ENCODE measurements at places on chromosomes 4 and X. TPM values are rescaled to one million over a fixed set of nuclear protein-coding genes. Genes with fewer than 3 reads are reported as not detected.

DNA sequence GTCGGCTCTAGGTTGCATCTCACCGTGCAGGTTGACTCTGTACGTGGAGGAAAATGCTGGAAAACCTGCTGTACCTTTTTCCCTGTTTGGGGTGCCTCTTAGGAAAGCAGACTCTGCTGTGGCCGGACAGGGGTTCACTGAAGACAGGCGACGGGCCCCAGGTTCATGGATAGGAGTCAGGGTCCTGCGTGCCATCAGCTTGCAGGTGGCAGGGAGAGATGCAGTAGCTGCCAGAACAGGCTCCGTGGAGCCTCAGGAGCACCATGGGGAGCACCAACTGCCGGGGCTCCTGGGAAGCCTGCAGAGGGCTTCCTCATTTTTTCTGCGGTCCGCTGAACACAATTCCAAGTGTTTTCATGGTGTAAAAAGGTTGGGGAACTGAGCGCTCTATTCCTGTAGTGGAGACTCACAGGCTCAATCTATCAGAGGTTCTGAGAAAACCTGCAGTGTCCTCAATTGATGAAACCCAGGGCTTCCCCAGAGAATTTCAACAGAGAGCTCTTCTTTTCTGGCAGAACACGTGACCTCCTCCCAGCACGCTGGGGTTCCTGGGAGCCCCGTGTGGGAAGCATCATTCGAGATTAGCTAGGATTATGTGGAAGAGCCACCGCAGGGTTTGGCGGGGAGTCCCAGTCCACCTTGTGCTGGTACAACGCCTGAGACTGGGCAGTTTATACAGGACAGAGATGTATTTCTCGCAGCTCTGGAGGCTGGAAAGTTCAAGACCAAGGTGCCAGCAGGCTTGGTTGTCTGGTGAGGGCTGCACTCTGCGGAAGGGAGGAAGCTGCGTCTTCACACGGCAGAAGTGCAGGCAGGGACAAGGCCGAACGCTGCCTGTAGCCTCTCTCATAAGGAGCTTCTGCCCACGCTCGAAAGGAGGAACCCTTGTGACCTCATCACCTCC, 1.6 kb downstream of the HTRA3 start:
- no peak overlapping the region for H3K4me3 ChIP-seq
- no peaks in the 10 kb centered on the region for H3K36me3 ChIP-seq
- DNase-seq: no peak
- no peak overlapping the region for H3K27ac ChIP-seq

KIAA1210 gene
- total RNA-seq: not detected

- DNase-seq: no peak
- H3K36me3 ChIP-seq: no peaks in the 10 kb centered on the region
- peaks cover 18% of the 10 kb centered on the region for H3K27me3 ChIP-seq
- no peak overlapping the region for H3K27ac ChIP-seq
- H3K4me3 ChIP-seq: no peak overlapping the region
Measured at GRCh38 chr4:1763550-1764080, 29.5 kb upstream of the FGFR3 start.

RBM46 gene
- not detected for total RNA-seq

GRCh38 chr4:56791316-56791715, 30.2 kb downstream of the SPINK2 start:
- no peak overlapping the region for H3K4me3 ChIP-seq
- H3K36me3 ChIP-seq: no peaks in the 10 kb centered on the region
- H3K27me3 ChIP-seq: no peaks in the 10 kb centered on the region
- DNase-seq: no peak
- no peak overlapping the region for H3K27ac ChIP-seq

DNA sequence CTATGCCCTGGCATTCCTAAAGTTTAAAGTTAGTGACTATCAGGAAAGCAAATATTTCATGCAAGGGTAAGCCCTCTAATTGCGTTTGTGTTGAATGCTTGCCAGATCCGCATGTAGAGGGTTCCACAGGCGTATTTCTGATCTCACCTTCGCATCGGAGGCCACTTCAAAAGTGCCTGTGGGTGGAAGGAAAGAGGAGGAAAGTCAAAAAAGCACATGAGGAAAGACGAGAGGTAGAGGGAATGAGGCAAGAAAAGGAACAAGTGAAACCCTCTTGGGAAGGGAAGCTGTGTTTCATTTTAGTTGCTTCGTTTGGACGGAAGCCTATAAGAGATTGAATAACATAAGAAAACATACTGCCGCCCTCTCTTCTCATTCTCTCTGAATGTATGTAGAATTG, 628.8 kb downstream of the SPRY1 start:
- H3K27ac ChIP-seq: no peak overlapping the region
- H3K36me3 ChIP-seq: no peaks in the 10 kb centered on the region
- no peak overlapping the region for H3K4me3 ChIP-seq
- no peaks in the 10 kb centered on the region for H3K4me1 ChIP-seq
- DNase-seq: no peak

DNA sequence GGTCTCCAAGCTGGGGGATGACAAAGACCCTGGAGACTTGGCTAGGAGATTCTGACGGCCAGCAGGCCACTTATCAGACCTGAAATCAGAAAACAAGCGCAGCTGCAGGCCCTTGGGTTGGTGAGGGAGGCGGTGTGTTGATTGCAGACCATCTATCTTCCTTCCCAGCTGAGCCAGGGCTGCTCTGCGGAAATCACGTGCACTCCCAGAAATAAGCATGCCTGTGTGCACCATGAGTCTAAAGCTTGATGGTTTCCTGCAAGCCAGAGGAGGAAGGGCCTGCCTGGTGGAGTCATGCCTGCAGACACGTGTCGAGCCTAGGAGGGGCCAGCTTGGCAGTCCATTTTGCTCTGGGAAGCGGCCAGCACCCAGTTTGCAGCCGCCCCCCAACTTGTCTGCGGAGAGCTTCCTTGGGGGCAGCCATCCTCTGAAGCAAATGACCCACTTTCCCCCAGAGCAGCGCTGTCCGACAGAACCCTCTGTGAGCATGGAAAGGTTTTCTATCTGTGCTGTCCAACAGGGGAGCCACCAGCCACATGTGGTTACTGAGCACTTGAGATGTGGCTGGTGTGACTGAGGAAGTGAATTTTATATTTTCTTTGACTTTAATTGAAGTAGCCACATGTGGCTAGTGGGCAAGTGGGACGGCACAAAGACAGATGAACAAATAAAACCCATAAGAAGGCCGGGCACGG, 175.7 kb upstream of the BCOR start:
- no peak overlapping the region for H3K27ac ChIP-seq
- no peaks in the 10 kb centered on the region for H3K36me3 ChIP-seq
- H3K27me3 ChIP-seq: no peaks in the 10 kb centered on the region
- peaks cover 6% of the 10 kb centered on the region for H3K4me1 ChIP-seq

GRCh38 chr4:4759232-4759631, 100.2 kb upstream of the MSX1 start:
- no peak for DNase-seq
- peaks cover 24% of the 10 kb centered on the region for H3K4me1 ChIP-seq
- H3K4me3 ChIP-seq: no peak overlapping the region

CYBB gene
- total RNA-seq: not detected

GRCh38 chr4:100016191-100016590, 66.1 kb upstream of the H2AZ1 start:
- no peak for DNase-seq
- H3K27ac ChIP-seq: no peak overlapping the region
- no peak overlapping the region for H3K4me3 ChIP-seq
- peaks cover 10% of the 10 kb centered on the region for H3K4me1 ChIP-seq
- no peaks in the 10 kb centered on the region for H3K36me3 ChIP-seq
- H3K27me3 ChIP-seq: peaks cover 3% of the 10 kb centered on the region

GRCh38 chr4:30930276-30930675, 210.1 kb downstream of the PCDH7 start:
- no peak overlapping the region for H3K27ac ChIP-seq
- DNase-seq: no peak
- no peak overlapping the region for H3K4me3 ChIP-seq
- no peaks in the 10 kb centered on the region for H3K27me3 ChIP-seq
- no peaks in the 10 kb centered on the region for H3K4me1 ChIP-seq

DNA sequence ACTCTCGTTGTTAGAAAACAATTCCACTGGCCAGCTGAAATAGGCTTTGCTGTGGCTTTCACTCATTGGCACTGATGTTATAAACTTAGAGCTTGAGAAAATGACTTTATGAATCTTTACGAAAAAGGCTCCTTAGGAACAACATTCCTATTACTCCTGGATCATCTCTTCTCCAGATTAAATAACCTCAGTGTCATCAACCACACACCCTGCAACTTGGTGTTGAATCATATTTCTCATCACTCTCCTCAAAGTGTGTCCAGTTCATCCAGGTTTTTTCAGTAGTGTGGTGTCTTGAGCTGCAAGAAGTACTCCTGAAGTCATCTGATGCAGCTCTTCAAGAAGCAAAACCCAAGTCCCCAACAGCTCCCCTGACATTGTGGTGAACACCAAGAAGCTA, 28.1 kb upstream of the ANOS1 start:
- no peaks in the 10 kb centered on the region for H3K36me3 ChIP-seq
- no peak overlapping the region for H3K27ac ChIP-seq
- DNase-seq: no peak
- H3K4me3 ChIP-seq: no peak overlapping the region

DNA sequence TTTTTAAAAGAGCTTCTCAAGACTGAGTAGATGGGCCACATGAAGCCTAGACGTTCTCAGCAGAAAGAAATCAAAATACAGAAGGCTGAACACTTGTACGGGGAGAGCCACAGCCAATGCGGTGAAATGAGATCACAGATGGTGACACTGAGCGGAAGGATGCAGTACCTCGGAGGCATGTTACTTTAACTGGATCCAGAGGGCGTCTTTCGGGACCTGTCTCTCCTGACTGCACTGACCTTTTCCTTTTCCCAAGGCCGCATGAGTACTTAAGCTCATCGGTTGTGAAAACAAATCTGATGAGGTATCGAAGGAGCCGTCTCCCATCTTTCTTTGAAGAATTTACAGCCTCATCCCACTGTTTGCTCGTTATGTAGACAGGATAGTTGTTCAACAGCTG, 32.6 kb downstream of the BEND4 start:
- H3K27ac ChIP-seq: no peak overlapping the region
- H3K4me3 ChIP-seq: no peak overlapping the region

- H3K4me1 ChIP-seq: peaks cover 48% of the 10 kb centered on the region
- no peaks in the 10 kb centered on the region for H3K36me3 ChIP-seq
- H3K4me3 ChIP-seq: peak overlapping the region; percentile 63
Measured at GRCh38 chr4:101328063-101328602, 19.2 kb downstream of the PPP3CA start.

RBM47 gene
- total RNA-seq: 2.6 TPM

GRCh38 chrX:18668071-18668835, 3.7 kb downstream of the RS1 start:
- no peak overlapping the region for H3K4me3 ChIP-seq
- DNase-seq: no peak
- peaks cover 5% of the 10 kb centered on the region for H3K4me1 ChIP-seq
- H3K36me3 ChIP-seq: no peaks in the 10 kb centered on the region
- no peak overlapping the region for H3K27ac ChIP-seq

TRIM2 gene
- 2.9 TPM for total RNA-seq

- H3K27ac ChIP-seq: no peak overlapping the region
- peaks cover 19% of the 10 kb centered on the region for H3K4me1 ChIP-seq
- DNase-seq: no peak
- H3K4me3 ChIP-seq: no peak overlapping the region
- H3K36me3 ChIP-seq: peaks cover 51% of the 10 kb centered on the region
Measured at GRCh38 chrX:358651-359143, 28.0 kb downstream of the PPP2R3B start.

- H3K4me3 ChIP-seq: no peak overlapping the region
- H3K27ac ChIP-seq: no peak overlapping the region
- no peak for DNase-seq
Measured at GRCh38 chr4:126647756-126648397, 984.9 kb upstream of the INTU start.

MND1 gene
- 32.0 TPM for total RNA-seq

NALF2 gene
- 0.44 TPM for total RNA-seq

Measured in activated CD4-positive, alpha-beta memory T cell treated with anti-CD3 and anti-CD28 coated beads for 36 hours (primary cell).